Esophagus muscularis mucosa (tissue), 4 donors: ENCODE measurements at places on chromosomes 3 and 15.

DNA sequence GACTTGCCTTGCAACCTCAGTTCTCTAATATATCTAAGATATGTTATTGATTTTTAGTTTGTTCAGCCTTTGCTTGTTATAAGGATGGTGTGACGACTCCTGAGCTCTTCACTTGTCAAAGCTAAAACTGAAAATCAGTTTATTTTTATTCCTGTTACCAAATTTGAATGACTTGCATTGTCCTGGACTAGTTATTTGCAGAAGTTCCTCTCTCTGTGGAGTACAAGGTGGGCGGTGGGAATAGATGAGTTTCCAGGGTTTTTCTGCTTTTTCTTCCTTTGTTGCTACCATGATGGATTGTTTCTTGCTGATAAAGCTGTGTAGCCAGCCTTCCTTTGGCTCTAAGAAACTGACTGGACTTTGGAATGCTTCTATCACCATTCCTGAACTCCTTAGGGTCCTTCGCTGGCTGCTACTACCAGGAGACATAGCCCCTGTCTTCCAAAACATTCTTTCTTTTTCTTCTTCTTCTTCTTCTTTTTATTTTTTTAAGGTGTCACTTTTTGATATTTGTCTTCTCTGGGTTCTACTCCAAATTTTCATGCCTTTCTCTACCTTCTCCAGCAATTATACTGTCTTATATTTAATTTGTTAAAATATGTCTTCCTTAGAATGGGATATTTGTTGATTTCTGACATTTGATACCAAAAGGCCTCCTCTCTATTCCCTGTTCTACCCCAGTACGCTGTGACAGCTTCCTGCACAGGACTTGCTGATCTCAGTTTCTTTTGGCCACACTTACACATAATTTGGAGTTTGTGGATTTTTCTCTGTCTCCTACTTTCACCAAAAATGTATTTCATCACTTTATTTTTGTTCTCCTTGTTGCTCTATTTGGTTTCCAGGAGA lies 145.1 kb upstream of the THRB start:
- no peak for DNase-seq

DNA sequence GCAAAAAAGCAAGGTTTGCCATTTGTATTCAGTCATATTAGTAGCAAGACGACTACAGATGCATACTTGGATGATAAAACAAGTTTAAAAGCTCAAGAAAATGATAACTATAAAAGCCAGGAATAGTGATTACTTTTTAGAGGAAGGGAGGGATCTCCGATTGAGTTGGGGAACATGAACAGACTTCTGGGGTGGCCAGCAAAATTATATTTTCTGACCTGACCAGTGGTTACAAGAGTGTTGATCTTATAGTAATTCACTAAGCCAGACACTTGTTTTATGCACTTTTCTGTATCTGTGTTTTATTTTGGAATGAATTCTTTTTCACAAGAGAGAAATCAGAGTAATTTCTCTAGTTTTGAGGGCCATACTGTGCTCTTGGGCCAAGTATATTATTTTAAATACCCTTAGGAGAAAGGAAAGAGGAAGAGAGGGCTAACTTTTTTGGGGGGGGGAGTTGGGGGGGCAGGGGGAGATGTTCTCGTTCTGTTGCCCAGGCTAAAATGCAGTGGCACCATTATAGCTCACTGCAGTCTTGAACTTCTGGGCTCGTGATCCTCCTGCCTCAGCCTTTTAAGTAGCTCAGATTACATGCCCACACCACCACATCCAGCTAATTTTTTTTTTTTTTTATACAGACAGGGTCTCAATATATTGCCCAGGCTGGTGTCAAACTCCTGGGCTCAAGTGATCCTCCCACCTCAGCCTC lies 57.3 kb downstream of the TGFBR2 start:
- DNase-seq, result no peak

DNA sequence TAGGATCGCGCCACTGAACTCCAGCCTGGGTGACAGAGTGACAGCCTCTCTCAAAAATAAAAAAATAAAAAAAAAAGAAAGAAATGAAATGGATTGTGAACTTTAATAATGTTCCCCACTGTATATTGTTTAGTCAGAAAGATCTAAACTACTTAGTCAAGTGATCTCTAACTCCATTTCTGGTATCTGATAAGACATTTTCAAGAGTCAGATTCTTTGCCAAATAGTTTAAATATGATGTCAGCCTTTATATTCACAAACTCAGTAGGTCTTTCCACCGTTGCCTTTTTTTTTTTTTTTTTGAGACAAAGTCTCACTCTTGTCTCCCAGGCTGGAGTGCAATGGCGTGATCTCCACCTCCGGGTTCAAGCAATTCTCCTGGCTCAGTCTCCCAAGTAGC lies 29.0 kb upstream of the OSBPL11 start:
- no peak for DNase-seq

DNA sequence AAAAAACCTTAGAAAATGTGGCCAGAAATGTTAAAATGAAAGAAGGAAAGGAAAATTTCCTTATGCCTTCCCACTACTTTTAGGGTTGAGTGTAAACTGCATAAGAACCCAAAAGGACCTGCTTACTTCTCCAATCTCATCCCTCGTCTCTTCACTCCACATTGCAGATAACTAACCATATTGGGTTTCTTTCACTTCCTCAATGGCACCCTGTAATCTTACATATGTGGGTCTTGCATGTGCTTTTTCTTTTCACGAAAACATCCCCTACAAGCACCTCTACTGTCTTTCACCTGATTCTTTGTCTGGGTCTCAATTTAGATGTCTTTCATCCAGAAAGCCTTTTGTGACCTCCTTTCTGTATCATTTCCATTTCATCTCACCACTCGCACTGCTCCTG lies 23.1 kb downstream of the EOMES start:
- no peak for DNase-seq

DNA sequence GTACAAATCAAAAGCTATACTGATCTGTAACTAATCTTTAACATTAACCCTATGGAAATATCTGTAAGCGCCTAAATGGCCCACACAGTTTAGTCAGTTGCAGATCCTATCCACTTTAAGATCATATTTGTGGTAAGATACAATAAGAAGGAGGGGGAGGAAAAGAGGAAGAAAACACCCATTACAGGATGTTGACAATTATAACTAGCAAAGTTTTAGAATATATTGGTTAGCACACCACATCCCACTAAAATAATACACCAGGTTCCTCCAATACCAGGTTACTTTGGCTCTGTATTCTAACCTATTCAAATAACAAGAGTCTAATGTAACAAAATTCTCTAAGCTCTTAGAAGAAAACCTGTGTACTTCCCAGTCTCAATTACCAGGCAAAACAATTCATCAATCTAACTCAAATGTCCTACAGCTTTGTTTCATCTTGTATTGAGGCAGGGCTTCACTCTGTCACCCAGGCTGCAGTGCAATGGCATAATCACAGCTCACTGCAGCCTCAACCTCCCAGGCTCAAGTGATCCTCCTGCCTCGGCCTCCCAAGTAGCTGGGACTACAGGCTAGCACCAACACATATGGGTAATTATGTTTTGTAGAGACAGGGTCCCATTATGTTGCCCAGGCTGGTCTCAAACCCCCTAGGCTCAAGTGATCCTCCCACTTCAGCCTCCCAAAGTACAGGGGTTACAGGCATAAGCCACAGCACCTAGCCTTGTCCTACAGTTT lies 4.2 kb downstream of the SLC4A7 start:
- DNase-seq, result peak; percentile 26

- no peak for DNase-seq
Measured at GRCh38 chr3:161454615-161455014, 42.0 kb upstream of the OTOL1 start.

DNA sequence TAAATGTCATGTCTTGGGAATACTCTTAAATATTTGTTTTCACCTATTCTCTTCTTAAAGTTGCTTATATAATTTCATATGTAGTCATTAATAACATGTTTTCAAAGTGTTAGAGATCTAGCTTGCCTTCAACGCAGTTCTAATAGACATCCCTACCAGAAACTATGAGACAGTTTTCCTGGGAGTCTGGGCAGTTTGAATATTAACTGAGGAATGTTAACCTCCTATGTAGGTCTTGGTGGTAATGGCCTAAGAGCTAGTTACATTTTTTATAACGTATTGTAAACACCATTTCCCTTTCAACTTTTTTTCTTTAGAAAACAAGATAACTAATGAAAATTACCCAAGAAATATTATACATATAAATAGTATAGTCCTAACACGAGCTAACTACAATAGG lies 328.2 kb downstream of the TIGIT start:
- DNase-seq, result no peak

GRCh38 chr15:65033659-65034269 lies 4.3 kb upstream of the MTFMT start:
- no peak for DNase-seq

GRCh38 chr15:92294759-92295158 lies 98.9 kb upstream of the ST8SIA2 start:
- no peak for DNase-seq

GRCh38 chr3:152938974-152939636 lies 104.2 kb downstream of the P2RY1 start:
- no peak for DNase-seq

DNA sequence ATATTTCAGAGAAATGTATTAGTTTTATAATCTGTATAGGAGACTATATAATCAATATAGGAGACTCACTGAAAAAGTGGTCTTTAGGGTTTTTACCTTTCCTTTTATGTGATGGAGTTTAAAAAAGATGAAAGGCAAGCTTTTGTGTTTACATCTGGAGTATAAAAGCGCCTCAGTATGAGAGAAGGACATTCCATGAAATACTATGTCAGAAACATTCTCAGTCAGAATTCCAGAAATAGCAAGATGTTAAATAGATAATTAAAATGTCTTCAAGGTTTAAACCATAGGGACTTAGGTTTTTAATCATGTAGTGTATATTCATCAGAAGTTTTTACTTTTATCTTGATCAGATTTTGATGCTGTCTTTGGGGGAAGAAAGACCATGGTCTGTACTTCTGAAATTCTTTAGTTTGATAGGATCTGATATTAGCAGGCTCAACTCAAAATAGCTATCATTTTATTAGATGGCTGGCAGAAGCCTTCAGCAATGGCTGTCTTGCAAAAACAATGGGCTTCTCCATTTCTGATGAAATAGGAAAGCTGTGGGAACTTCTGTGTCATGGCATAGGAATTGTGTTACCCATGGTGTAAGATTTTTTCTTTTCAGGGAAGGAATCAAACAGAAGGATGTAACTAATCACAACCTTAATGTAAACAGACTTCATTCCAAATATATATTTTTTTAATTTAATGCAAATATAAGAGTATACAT lies 209.6 kb upstream of the PLSCR5 start:
- no peak for DNase-seq

GRCh38 chr3:106004137-106004681 lies 135.4 kb upstream of the CBLB start:
- DNase-seq, result no peak

DNA sequence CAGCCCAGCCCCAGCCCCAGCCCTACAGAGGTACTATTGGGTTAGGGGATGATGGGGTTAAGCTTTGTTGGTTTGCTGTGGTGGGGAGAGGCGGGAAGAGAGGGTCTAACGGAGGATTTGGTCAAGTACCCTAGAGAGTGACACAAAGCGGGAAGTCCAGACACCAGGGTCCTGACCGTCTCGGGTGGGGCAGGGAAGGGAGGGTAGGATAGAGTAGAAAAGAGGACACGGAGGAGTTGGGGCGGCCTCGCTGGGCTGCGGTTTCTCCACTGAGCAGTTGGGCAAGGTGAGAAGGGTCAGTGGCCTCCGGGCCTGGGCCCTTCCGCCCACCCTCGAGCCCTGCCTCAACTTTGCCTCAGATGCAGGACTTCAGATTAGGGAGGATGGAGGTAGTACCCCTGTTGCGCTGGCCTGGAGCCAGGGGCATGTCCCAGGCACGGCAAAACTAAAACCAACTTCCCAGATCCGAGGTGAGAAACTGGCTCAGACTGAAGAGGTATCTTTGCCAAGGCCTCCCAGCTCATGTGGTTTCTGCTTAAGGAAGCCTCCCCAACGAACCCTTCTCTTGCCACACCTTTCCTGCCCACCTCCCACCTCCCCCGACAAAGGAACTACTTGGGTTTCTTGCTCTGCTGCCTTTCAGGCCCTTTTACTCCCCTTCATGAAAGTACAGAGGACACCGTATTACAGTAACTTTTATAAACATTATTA lies 551 bp downstream of the PML start:
- DNase-seq, result no peak

DNA sequence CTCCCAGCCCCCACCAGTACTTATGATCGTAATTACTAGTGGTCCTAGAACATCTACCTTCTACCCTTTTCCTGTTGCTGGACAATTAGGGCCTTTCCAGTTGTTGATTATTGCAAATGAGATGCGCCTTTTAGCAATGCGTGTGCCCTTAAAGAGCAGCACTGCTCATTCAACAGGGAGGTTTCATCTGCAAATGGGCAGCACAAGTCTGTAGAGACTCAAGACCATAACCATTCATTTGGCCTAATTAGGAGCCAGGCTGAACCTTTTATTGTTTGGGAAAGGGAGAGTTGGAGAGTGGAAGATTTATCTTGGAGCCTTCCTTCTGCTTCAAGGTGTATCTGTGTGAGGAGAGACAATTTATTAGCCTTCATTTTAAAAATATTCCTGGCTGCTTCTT lies 42.3 kb downstream of the BOC start:
- DNase-seq, result no peak

GRCh38 chr15:77622209-77622933 lies 10.3 kb downstream of the LINGO1 start:
- DNase-seq, result no peak

DNA sequence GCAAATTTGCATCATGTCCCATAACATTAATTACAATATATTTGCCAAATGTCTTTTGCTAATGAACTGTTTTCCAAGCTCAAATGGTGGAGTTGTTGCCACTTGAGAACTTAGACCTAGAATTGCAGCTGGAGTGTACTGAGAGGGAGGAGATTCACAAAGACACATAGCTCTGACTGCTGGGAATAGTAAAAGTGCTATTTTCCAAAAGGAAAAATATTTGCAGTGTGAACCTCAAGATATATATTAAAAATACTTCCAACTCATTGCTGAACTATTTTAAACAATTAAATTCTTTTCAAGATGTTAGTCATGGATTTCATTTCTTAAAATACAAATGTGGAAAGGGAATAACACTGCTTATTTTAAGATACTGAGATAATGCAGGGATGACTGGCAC lies 666.8 kb upstream of the ARPP21 start:
- DNase-seq, result no peak

DNA sequence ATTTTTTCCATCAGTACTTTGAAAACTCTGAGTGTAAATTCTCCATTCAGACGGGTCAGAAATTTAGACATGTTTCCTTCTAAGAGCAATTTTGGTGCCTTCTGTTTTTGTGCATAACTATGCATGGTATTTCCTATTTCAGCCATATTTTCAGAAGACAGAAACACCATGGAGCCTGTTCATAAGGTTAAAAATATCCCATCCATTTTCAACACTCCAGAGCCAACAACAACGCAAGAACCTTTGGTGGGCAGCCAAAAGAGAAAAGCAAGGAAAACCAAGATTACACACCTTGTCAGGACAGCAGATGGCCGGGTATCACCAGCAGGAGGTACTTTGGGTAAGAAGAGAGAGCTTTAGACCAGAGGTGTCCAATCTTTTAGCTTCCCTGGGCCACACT lies 275.6 kb downstream of the BBX start:
- no peak for DNase-seq

- no peak for DNase-seq
Measured at GRCh38 chr3:14514323-14514720, 25.8 kb downstream of the GRIP2 start.

- DNase-seq, result no peak
Measured at GRCh38 chr15:74613089-74613952, 2.3 kb upstream of the CLK3 start.
